Stimulated activated CD8-positive, alpha-beta memory T cell treated with anti-CD3 and anti-CD28 coated beads, Interleukin-12 subunit alpha, Interleukin-12 subunit beta, amount 100 ng/mL, for 1 hour (primary cell): ENCODE measurements at places on chromosomes 6 and 20.

DNA sequence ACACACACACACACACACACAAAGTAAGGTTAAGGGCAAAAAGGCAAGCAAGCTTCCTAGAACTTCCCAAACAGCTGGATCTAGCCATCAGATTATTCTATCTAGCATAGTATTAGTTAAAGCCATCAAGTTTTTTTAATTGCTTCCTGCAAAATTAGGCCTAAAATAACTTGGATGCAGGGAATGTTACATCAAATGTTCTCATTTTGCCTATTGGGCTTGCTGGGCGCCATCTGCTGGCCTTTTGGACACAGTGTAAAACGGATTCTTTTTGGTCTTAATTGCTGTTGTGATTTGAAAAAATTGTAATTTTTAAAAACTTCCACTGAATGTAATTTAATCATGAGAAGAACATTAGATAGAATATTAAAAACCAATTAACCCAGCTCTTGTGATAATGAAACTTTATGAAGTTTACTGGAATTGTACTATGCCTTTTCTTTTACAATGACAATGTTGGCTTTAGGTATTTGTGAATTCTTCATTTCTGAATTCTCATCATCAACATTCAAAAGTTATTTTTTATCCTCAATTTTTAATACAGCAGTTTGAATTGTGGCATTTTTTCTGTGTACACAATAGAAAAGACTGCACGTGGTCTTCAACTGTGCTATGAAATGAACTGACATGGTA is 6.8 kb downstream of the MKKS start:
- DNase-seq, result peak; percentile 27

GRCh38 chr6:91895599-91896285 is 1308.9 kb upstream of the MAP3K7 start:
- no peak for DNase-seq

DNA sequence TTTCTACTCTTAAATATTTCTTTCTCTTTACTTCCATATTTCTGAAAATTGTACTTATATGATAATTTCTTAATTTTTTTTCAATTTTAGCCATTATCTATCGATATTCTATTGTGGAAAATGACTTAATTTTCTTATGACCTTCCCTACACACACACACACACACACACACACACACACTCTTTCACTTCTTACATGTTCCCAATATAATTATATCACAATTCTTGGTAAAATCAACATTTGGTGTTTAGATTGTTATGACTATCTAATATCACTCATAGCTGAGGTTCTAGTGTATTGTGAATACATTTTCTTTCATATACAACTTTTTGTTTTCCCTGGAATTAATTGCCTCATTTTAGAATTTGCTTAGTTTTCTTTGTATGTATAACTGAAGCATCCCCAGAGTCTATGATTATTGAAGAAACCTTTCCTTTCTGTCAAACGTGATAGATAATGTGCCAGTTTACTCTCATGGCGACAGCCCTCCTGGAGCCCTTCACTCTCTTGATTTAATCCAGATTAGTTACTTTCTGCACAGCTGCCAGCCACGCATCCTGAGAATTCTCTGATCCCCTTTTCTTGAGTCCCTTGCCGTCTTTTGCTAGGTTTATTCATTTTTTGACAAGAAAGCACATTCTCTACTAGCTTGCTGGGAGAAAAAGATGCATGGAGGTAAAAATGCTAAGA is 63.4 kb downstream of the RNF182 start:
- DNase-seq, result no peak

- peak; percentile 67 for DNase-seq
Measured at GRCh38 chr6:73519926-73520687, 725 bp downstream of the EEF1A1 start.

DNA sequence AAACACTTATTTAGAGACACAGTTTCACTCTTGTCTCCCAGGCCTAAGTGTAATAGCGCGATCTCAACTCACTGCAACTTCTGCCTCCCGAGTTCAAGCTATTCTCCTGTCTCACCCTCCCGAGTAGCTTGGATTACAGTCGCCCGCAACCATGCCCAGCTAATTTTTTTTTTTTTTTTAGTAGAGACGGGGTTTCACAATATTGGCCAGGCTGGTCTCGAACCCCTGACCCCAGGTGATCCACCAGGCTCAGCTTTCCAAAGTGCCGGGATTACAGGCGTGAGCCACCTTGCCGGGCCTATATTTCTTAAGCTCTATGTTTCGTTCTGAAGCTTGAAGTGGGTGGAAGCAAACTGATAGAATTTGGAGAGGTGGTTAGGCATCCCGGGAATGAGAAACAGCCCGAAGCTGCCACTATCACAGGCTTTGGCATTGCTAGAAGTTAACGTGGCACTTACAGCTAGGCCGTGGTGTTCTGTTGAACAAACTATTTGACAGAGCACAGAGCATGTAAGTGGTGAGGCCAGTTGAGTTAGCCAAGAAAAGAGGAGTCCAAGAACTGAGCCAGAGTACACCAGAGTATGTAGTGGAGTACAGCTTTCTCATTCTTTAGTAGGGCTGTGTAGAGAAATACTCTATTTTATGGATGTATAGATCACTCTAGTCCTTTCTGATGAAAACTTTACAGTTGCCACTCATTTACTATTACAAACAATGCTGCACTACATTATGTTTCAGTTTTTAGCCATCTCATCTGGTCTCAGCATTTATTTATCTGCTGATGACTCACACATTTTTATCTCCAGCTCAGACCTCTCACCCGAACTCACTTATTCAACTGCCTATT is 62.0 kb upstream of the HFE start:
- no peak for DNase-seq

DNA sequence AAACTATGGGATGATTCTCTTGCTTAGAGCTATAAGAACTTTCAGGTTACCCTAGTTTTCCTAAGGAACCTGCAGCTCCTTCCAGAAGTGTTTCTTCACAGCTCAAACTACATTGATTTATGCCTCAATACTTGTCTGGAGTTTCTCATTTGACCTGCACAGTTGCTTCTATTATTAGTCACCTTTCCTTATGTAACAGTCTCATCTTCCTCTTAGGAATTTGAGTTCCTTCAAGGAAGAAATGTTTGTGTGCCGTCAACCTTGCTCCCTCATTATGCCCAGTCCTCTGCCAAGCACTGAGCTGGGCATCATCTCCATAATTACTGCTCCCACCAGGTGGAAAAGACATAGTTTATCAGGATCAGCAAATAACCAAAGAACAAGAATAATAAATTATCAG is 466.4 kb downstream of the PKHD1 start:
- no peak for DNase-seq

- no peak for DNase-seq
Measured at GRCh38 chr20:44574372-44574771, 8.0 kb upstream of the PKIG start.
